ENCODE measurements at places on chromosomes 4 and X.

DNA sequence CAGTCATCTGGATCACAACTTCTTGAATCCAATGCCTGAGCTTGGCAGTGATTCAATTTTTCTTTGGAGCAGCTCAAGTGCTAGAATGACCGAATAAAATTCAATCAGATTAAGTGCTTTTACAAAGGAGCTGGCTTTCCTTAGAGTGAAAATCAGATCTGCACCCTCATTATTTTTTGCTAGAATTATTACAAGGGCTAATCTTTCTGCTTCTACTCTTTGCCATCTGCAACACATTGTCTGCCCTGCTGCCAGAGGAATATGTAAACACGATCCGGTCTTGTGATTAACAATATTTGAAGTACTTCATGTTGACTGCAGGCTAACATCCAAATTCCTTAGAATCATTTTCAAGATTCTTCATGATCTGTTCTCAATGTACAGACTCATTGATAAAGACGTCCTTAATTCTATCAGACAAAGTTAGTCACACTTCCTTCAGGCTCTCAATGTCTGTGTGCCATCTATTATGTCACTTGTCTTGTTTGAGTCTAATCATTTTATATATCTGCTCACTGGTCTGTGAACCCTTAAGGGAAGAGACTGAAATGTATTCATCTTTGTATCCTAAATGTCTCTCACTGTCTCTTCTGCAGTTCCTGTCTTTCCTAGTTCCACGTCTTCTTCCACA lies 531.2 kb downstream of the GALNTL6 start:
- DNase-seq: peak; percentile 70

- no peak for DNase-seq
Measured at GRCh38 chr4:40055511-40055862, 1.2 kb upstream of the N4BP2 start.

DNA sequence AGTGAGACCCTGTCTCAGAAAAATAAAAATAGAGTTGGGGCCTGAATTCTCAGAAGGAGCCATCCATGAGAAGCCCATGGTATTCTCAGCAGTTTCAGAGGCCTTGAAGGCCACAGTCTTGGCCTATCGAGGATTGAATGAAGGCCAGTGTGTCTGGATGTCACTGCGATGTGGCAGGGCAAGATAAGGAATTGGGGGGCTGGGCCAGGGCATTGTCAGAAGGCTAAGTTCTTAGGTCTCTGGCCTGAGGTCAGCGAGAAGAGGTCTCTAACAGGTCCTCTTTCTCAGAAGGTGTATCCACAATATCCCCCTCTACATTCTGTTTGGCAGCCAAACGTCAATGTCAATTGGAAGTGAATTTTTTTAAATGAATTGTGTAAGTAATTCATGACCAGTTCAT lies 5.7 kb downstream of the ZNF275 start:
- no peak for DNase-seq

DNA sequence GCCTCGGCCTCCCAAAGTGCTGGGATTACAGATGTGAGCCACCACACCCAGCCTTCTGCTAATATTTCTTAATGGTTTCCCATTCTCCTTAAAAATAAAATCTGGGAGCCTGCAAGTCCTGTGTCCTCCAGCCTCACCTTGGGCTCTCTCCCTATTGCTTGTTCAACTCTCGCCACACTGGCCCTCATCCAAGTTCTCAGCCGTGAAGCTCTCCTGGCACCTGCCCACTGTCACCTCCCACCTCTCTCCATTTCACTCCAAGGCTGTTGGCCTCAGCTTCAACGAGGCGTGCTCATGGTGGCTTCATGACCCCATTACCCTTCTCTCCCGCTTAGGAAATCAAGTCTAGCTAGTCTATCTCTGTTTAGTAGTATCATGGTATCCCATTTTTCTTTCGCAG lies 9.5 kb upstream of the ETNPPL start:
- DNase-seq: no peak
